Sigmoid colon (tissue), 7 donors: ENCODE measurements at places on chromosomes 2 and 18. TPM values are rescaled to one million over a fixed set of nuclear protein-coding genes. Genes with fewer than 3 reads are reported as not detected.

DNA sequence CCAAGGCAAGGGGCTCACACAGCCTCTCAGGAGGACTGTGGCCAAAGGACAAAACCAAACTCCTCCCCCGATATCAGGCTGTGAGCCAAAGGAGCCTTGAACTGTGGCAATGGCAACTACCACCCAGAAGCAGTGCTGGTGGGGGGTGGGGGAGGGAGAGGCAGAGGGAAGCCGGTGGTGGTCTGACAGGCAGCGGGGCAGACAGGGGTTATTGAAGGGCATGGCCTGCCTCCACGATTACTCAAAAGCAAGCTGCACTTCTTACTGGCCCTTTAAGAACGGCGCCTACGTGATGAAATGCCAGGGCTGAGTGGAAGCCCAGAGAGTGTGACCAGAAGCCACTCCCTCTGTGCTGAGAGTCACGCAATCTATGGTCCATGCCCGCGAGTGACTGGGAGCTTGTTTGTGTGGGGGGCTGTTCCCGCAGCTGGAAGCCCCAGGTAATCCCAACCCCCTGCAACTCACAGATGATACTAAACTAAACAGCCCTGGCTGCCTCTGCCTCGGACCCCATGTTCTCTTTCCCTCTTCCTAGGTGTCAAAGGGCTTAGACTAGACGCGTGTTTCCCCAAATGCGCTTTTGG is 128.2 kb upstream of the CXCR4 start:
- peaks cover 5% of the 10 kb centered on the region for H3K4me1 ChIP-seq
- no peak overlapping the region for H3K27ac ChIP-seq
- no peaks in the 10 kb centered on the region for H3K27me3 ChIP-seq

- peaks cover 7% of the 10 kb centered on the region for H3K4me1 ChIP-seq
- DNase-seq, result peak; percentile 68
- peak overlapping the region; percentile 14 for H3K4me3 ChIP-seq
- no peaks in the 10 kb centered on the region for H3K27me3 ChIP-seq
- H3K27ac ChIP-seq, result peak overlapping the region; percentile 75
- no peaks in the 10 kb centered on the region for H3K36me3 ChIP-seq
These were observed 59.0 kb downstream of the E2F6 start for GRCh38 chr2:11406958-11407381.

GRCh38 chr2:111986116-111986900 is 68.8 kb upstream of the TMEM87B start:
- H3K4me1 ChIP-seq, result no peaks in the 10 kb centered on the region
- DNase-seq, result no peak
- no peaks in the 10 kb centered on the region for H3K27me3 ChIP-seq
- H3K4me3 ChIP-seq, result no peak overlapping the region

DNA sequence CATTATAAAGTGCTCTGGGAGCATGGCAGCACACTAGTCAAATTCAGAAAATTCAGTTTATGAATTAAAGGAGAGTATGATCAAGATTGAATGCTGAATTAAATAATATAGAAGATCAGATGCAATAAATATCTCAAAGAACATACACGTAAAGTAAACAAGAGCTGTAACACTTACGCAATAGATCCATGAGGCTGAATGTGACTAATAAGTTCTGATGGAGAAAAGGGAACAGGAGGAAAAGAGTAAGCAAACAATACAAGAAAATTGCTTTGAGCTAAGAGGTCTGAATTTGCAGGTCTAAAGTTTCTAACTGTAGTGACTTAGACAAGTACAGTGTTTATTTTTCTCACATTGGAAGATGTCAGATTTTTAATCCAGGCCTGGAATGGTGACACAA is 646.7 kb upstream of the ZNF804A start:
- H3K27me3 ChIP-seq, result no peaks in the 10 kb centered on the region
- H3K4me3 ChIP-seq, result no peak overlapping the region
- no peak for DNase-seq

GRCh38 chr2:238586931-238587775 is 160.4 kb downstream of the ASB1 start:
- H3K4me3 ChIP-seq, result no peak overlapping the region
- H3K36me3 ChIP-seq, result no peaks in the 10 kb centered on the region

DNA sequence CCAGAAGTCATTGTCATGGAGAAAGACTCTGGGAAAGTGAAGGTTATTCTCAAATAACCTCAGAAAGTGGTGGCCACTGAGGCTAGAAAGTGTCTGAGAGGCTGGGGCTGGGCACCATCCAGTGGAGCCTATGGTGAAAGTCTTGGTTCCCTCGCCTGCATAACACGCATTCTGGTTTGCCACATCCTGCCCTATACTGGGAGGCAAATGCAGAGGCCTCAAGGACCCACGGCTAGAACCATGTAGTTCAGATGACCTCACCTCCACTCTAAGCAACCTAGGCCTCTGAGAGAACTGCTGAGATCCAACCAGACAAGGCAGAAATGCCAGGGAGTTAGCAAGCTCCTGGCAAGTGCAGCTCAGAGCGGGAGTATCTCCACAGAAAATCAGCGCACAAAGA is 5.1 kb downstream of the ITGB6 start:
- no peak for DNase-seq
- no peaks in the 10 kb centered on the region for H3K4me1 ChIP-seq
- H3K27ac ChIP-seq, result no peak overlapping the region
- no peaks in the 10 kb centered on the region for H3K27me3 ChIP-seq
- no peak overlapping the region for H3K4me3 ChIP-seq

GRCh38 chr18:24964216-24964615 is 387.8 kb downstream of the ZNF521 start:
- no peak overlapping the region for H3K27ac ChIP-seq
- H3K4me1 ChIP-seq, result peaks cover 3% of the 10 kb centered on the region
- H3K27me3 ChIP-seq, result no peaks in the 10 kb centered on the region
- H3K36me3 ChIP-seq, result no peaks in the 10 kb centered on the region
- DNase-seq, result no peak

- no peak overlapping the region for H3K27ac ChIP-seq
- no peaks in the 10 kb centered on the region for H3K4me1 ChIP-seq
These were observed 249.1 kb upstream of the TEKT4 start for GRCh38 chr2:94622113-94622618.

Gene DYNAP
- not detected for total RNA-seq

Gene SLC14A1
- total RNA-seq, result 14.4 TPM

Gene RAB6D
- not detected for total RNA-seq

Gene HDAC4
- 106 TPM for total RNA-seq

Gene DYTN
- not detected for total RNA-seq

Gene HES6
- total RNA-seq, result 13.2 TPM

Gene C2orf74
- total RNA-seq, result 18.6 TPM
